ENCODE measurements at places on chromosomes 4 and X. TPM values are rescaled to one million over a fixed set of nuclear protein-coding genes. Genes with fewer than 3 reads are reported as not detected.

- DNase-seq: no peak
Measured at GRCh38 chr4:26812049-26812714, 48.5 kb upstream of the STIM2 start.

DNA sequence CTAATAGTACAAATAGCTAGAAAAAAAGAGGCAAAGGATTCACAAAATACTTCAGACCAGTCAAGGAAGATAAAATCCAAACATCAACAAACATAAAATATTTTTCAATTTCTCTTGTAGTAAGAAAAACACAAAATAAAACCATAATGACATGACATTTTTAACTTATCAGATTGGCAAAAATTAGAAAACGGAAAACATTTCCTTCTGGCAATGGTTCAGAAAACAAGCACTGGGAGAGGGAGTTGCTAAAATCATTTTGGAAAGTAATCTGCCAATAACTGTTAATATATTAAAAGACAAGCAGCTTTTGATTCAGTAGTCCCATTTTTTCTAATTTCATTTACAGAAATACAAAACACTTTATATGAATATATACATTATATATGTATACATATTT lies 26.1 kb downstream of the TKTL2 start:
- no peak for DNase-seq

DNA sequence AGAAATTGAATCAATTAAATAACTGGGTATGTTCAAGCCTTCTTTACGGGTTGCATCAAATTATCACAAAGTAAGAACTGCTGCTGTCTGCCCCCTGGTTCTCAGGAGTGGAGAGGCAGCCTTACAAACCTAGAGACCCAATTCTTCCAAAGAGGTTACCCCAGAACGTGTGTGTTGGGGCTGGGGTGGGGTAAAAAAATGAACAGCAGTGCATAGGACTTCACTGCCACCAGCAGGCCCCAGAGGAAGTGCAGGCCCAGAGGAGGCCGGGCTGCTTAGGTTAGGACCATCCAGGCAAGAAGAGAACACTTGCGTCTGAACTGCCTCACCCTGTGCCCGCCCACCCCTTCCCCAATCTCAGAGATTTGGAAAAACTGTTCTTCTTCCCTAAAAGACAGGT lies 1.5 kb upstream of the NWD2 start:
- no peak for DNase-seq

GRCh38 chr4:144350706-144351105 lies 210.2 kb upstream of the GYPA start:
- no peak for DNase-seq

DNA sequence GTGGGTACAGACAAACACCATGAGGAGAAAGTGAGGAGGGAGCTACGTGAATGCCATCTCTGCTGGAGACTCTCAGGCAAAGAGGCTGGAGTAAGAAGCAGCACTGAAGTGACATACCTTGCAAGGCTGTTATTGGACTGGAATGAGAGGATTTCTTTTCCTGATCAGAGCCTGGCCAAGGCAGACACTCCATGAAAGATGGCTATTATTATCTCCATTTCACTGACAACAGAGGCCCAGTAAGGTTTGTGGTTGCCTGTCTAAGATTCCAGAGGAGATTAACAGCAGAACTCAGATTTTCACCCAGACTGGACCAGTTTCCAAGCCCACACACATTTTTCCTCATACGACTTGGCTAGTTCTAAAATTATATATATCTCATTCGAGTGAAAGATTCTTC lies 162.0 kb upstream of the EOLA2 start:
- no peak for DNase-seq

DNA sequence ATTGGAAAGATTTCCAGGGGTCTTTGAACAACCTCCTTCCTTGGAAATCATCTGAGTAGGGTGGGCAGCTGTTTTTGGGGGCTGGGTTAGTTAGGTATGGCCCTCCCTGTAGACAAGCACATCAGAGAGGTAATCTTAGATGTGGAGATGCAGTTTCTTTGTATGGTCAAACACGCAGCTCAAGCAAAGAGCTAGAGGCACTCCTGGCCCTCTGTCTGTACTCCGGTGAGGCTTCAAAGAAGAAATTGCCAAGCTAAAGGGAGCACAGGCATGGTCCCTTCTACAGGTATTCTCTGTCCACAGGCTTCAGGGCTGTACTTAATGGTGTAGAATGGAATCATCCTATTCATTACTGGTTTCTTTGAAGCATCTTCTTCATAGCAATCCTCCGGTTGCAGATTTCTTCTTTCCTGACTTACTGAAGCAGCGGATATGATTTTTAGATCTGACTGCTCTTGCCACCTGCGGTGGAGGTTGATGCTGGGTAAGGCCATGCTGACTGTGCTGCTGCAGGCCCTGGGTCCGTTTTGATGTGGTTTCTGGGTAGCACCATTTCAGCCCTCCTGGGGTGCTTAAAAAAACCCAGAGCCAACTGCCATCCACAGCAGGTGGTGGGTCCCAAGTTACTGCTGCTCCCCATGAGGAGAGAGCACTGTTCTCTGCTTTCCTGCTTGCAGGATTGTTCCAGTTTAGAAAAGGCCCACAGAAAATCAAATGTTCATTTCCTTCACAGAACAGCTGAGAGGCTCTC lies 318.9 kb upstream of the GATB start:
- DNase-seq: no peak

UGT8 gene
- polyA plus RNA-seq: not detected

MAGEA9B gene
- not detected for polyA plus RNA-seq
